ENCODE measurements at places on chromosomes 6 and 20. TPM values are rescaled to one million over a fixed set of nuclear protein-coding genes. Genes with fewer than 3 reads are reported as not detected.

- no peak for DNase-seq
Measured at GRCh38 chr20:32925481-32926196, 66.9 kb downstream of the EFCAB8 start.

HCRTR2 gene
- not detected for polyA plus RNA-seq

DNA sequence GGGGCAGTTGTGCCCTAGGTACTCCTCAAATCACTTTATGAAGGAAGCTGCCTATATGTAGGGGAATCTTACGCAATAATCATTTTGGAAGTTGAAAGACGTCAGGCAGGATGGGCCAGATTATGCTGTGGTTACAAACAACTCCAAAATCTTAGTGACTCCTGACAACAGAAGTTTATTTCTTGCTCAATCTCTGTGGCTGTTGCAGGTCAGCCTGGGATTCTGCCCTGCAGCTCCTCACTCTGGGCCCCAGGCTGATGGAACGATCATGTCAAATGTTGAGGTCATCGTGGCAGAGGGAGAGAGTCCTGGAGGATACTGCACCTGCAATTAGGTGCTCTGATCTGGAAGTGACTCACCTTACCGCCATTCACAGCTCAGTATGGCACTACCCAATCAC is 88.4 kb downstream of the ZDHHC14 start:
- DNase-seq = no peak

SLC12A5 gene
- polyA plus RNA-seq = not detected

- no peak for DNase-seq
Measured at GRCh38 chr6:160362556-160362955, 14.4 kb downstream of the SLC22A3 start.

PACSIN1 gene
- not detected for polyA plus RNA-seq
